KG1 (cell line): ENCODE measurements at places on chromosomes 5 and 9.

GRCh38 chr9:132970324-132971062, 8.0 kb upstream of the GFI1B start:
- DNase-seq = no peak

DNA sequence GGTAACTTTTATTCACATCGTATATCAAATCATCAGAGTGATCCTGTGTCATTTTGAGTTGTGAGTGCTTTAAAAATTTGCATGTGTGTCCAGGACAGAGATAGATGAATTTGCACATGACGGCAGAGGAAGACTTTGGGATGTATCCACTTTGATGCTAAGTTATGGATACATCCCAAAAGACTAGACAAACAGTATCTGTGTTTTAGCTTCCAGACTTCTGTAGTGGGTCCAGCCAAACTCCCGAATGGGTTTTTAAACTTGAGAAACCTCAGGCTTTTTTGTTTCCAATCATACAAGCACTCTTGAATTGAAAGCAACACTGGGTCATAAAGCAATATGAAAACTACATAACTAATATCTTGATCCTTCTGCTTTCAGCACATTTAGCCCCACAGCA, 213.8 kb downstream of the C9orf152 start:
- no peak for DNase-seq

DNA sequence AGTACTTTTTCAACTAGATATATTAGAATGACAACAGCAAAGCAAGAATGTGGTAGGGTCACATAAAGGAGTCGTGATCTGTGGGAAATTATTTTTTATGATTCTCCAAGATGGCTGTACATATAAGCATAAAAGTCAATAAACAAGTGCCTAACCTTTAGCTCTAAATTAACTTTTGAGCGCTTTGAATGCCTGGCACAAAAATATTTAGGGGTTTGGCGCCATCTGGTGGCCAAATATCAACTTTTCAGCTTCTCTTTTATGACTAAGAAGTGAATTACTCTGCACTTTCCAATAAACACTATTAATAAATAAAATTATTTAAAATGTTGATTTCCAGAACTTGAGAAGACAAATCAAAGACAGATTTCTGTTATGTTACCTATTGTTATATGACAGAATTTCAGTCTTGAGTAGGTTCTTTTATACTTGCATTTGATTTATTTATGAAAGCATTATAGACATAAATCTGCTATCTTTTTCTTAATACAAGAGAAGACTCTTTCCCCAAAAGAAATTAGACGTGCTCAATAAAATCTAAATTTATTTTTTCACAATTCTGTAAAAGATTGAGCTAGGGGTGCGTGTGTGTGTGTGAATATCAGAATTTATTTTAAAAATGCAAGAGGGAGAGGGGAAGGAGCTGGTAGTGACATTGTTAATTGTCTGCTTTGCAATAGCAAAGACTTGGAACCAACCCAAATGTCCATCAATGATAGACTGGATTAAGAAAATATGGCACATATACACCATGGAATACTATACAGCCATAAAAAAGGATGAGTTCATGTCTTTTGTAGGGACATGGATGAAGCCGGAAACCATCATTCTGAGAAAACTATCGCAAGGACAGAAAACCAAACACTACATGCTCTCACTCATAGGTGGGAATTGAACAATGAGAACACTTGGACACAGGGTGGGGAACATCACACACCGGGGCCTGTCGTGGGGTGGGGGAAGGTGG, 36.7 kb upstream of the ARRDC3 start:
- DNase-seq = peak; percentile 35

DNA sequence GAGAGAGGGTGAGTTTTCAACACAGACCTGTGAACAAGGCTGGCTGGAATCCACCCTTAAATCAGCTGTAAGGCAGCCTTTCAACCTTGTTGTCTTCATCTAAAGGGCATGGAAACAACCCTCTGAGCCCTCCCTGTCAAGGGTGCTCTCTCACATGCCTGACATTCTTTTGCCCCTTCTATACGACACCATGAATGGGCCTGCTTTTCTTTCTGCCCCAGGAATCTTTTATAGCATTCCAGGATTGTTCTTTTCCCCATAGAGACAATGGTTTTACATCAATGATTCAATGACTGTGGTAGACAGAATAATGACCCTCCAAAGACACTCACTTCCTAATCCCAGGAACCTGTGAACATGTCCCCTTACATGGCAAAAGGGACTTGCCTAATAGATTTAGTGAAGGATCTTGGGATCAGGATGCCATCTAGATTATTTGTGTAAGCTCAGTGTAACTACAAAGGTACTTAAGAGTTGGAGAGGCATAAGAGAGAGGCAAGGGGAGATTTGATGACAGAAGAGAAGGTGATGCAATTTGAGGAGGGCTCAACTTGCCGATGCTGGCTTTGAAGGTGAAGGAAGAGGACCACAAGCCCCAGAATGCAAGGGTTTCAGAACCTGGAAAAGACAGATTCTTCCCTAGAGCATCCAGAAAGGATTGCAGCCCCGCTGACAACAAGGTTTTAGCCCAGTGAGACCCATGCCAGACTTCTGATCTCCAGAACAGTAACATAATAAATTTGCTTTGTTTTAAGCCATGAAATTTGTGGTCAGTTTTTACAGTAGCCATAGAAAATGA, 29.2 kb upstream of the HMHB1 start:
- DNase-seq = no peak

- DNase-seq = no peak
Observed at GRCh38 chr9:131441441-131441840, 47.6 kb downstream of the PRRC2B start.

DNA sequence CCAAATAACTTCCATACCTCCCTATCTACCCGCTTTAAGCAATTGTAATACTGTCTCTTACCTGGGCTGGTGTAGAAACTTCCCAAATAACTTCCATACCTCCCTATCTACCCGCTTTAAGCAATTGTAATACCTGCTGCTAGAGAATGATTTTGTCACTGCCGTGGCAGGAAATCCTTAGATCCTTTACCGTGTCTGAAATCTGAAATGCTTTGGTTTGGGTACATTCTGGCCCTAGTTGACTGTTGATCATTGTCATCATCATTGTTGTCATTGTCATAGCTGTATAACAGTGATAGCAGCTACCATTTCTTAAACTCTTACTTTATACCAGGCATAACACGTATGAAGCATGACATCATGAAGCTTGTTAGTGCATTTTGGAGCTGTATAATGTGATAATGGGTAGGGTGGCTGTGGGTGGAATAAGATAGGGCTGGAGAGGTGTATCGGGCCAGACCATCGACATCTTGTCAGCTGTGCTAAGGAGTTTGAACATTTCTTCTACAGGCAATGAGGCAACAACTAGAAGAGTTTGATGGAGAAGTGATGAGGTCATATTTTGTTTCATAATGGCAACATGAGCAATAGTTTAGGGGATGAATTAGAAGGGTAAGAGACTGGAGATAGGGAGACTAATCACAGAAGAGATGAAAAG, 15.7 kb downstream of the PIP5K1B start:
- DNase-seq = no peak

DNA sequence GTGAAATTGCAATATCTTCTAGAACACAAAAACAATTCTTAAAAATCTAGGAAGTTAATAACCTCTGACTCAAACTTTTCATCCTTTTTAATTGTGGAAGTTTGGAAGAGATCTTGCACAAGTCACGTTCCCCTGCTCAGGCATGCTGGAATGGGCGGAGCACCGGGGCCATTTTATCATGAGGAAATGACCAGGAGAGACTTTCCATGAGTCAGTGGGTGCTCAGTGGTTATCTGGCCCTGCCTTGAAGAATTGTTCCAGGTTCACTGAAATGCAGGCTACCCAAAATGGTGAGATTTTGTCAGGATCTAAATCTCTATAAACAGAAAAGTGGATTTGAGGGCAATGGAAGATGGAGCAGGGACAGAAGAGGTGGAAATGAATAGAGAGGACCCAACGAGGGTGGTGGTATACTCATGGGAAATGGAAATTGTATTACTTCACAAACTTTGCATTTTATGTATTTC, 61.2 kb downstream of the FYB1 start:
- DNase-seq = no peak

GRCh38 chr9:136726631-136727191, 14.3 kb downstream of the DIPK1B start:
- peak; percentile 24 for DNase-seq

DNA sequence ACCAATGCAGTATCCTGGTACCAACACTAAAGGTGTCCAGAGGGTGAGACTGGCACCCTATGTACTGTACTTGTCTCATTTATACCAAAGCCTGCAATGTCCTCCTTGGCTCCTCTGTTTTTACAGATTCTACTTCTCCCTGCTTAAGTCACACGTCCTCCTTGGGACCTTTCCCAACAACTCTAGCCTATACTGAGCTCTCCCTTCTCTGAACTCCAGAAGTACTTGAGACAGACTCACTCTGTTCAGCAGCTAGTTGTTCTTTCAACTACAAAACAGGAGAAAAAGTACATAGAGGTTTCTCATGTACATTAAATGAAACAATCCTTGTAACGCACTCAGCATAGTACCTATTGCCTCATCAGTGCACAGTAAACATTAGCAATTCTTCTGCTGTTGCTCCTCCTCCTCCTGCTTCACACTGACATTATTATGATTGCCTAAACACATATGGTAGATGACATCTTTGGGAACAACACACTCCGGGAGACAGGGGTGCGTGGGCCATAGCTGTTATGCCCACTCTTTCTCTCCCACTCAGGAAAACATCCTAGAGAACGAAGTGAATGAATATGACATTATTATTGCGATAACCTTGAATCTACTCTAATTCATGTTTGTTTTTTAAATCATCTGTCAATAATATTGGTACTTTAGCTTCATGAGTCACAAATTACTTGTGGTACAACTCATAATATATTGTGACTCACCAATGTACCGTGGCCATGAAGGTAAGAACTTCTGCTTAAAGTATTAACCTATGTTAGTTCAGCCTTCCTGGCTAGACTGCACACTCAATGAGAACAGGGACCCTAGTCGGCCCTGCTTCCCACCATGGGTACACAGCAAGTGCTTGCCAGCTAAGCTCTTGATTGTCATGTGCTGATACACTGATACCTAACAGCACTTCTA, 180.3 kb upstream of the ADRA1B start:
- no peak for DNase-seq

- DNase-seq = no peak
Observed at GRCh38 chr5:158837908-158838307, 261.8 kb downstream of the EBF1 start.

DNA sequence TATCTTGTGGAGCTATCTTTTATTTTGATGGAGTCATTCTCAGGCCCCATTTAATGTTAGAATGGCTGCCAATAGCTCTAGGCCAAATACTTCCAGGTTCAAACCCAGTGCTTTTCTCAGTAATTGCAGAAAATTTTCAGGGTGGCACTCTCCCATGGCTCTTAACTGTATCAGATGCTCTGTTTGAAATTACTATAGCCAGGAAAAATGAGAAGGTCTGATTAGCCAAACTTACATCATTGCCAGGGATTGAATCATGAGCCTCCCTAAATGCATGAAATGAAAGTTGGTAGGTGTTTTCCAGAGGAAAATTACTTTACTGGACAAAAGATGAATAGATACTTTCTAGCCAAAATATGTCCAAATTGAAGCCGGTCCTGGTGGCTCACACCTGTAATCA, 404.8 kb downstream of the MAT2B start:
- DNase-seq = no peak

DNA sequence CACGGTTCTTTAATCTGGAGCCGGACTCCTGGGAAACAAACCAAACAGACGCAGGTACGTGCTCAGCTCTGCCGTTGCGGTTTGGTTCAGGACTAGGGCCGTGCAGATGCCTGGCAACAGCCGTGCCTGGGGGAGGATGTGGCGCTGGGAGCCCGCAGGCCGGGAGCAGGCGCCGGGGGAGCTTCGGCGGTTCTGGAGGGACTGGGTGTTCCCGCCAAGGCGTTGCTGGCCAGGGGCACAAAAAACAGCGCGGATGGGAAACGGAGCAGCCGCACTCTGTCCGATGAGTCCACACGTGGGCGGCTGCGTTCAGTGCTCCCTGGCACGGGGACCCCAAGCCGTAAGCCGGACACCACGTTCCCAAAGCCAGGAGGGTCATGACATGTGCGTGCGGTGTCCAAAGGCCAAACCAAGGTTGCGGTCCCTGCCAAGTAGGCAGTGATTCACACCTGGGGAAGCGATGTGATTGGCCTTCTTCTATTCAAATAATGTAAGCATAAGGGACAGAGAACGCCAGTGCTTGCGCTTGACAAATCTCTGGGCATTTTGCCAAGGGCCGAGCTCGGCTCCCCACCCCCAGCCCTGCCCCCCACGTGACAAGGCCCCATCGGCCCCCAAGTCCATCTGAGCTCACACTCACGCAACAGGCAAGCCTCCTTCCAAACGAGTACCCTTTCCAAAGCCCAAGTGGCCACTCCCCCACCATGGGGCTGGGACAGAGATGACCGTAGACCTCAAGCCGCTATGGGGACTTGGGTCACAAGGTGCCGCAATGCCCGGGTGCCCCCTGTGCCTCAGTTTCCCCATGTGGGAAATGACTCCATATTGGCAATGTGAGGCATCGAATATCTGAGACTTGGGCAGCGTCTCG, 49.7 kb upstream of the NKD2 start:
- no peak for DNase-seq

DNA sequence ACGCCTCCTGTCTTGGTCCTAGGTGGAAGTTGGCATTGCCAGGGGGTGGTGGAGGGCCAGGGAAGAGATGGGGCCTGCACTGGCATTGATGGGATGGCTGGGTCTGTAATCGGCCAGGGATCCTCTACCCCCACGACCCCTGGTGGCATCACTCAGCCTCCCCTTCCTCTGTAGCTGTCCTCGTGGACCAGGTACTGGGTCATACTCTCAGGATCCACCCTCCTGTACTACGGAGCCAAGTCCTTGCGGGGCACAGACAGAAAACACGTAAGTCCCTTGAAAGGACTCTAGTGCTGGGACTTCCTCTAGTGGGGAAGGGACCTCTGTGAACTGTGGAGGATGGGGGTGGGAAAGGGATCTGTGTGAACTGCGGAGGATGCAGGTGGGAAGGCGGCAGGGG, 52.1 kb upstream of the GARNL3 start:
- DNase-seq = no peak

DNA sequence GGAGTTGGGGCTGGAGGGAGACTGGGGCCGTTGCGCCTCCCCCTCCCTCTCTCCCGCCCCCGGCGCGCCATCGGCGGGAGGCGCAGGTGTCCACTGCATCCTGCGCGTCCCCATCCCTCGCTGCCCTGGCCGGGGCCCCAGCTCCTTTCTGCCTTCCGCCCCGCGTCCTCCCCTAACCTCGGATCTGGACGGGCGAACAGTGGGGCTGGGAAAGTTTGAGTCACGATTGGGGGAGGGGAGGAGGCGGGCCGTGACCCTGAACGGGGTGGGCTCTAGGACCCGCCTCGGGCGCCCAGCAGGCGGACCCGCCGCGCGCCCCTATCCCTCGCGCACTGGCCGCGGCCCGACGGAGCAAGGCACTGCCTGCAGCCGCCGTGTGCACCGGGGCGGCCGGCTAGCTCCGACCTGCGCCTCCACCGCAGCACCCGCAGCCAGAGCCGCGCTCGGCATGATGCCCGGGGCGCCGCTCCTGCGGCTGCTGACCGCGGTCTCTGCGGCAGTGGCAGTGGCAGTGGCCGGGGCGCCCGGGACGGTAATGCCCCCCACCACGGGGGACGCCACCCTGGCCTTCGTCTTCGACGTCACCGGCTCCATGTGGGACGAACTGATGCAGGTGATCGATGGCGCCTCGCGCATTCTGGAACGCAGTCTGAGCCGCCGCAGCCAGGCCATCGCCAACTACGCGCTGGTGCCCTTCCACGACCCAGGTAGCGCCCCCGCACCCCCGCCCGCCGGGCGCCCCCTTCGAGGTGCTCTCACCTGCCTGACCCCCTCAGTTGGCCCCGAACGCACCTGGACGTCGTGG, at the start of gene HMCN2:
Gene HMCN2 (plus strand): TSS at position 330 of the 805 bp plus-strand sequence. CDS start 119 bp downstream, at position 449.
- DNase-seq = no peak
